ENCODE measurements at places on chromosomes 12 and 14.

DNA sequence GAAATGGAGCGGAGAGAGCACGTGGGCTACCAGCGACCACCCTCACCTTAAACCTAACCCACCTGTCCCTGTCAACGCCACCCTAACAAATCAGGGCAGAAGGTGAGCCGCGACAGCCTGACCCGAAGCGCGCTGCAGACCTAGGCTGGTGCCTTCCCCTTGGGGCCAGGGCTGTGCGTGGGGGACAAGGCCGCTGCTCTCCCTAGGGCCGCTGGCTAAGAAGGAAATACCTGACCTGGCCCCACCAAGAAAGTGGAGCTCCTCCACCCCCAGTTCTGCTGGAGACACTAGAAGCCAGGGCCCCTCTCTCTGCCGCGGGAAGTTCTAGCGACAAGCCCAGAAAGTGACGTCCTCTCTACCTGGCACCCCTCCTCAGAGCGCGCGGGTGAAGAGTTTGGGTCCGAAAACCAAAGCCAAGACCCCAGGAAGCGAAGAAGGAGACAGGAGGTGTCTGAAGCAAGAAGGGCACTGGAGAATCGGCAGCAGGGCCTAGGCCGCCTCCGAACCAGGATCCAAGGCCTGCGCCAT is 7.5 kb downstream of the SIX1 start:
- no peak for DNase-seq

DNA sequence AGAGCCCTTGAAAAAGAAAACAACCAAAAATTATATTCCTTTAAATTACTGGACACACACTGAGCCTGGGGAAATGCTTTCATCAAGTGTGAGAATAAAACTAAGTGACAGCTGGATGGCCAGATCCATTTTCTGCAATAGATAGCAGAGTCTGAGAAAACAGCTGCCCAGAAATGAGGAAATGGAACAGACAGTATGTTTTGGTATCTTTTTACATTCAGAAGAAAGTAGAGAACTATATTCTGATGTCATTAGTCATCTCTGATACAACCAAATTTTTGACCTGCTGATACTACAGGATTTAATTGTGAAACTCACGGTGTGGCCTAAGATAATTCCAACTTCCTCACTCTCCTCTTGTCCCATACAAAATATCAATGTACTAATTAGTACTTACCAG is 78.2 kb downstream of the HMGA2 start:
- no peak for DNase-seq

- DNase-seq, result no peak
These were observed 189.5 kb downstream of the TSPAN9 start for GRCh38 chr12:3266638-3267037.

- DNase-seq, result no peak
These were observed 46.3 kb upstream of the FBXO21 start for GRCh38 chr12:117236456-117237001.

GRCh38 chr12:14878488-14878887 is 7.2 kb downstream of the MGP start:
- DNase-seq, result no peak

DNA sequence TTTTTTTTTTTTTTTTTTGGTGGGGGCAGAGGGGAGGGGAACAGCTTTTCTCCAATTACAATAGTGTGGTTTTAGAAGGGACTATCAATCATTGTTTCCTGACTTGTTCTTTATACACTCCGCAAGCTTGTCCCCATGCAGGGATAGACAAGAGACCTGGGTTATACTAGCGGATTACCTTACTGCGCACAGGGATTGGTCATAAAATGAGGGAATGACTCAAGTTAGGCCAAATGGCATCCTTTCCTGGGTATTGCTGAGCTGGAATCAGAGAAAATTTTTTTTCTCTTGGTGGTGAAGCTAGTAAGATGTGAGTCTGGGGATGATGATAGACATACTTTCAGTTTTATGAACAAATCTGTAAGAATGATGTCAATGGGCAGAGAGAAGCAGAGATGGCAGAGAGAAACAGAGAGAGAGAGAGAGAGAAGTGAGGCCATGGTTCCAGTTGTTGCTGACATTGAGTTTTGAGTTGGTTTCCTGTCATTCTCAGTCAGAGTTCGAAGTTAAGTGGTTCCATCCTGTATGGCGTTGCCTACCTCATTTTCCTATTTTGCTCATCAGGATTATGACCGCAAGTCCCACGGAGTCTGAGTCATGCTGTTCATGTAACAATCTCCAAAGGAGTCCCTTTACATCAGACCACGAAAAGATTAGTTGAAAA is 59.1 kb upstream of the OTOGL start:
- DNase-seq, result no peak

- no peak for DNase-seq
These were observed 39.6 kb upstream of the CCDC198 start for GRCh38 chr14:57533214-57533613.
